ENCODE measurements at places on chromosomes 5 and 9.

GRCh38 chr9:96522366-96522765 lies 72.4 kb downstream of the HABP4 start:
- DNase-seq = no peak

- no peak for DNase-seq
Measured at GRCh38 chr5:147965715-147966114, 59.4 kb upstream of the C5orf46 start.

DNA sequence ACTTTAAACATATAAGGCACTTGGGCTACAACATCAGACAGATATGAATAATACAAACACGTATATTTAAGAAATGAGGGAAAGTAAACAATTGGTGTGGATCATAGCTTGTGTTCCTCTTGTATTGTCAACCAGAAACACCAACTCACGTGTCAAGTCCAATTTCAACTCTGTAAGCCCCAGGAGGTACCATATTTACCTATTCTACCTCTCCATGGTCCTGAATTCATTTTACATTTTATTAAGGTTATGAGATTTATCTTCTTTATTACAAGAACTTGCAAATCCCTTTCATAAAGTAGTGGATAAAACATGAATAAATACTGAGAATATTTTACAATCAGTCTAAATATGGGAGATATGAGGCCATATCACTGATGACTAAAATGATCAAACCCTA lies 501.6 kb downstream of the MAT2B start:
- no peak for DNase-seq

DNA sequence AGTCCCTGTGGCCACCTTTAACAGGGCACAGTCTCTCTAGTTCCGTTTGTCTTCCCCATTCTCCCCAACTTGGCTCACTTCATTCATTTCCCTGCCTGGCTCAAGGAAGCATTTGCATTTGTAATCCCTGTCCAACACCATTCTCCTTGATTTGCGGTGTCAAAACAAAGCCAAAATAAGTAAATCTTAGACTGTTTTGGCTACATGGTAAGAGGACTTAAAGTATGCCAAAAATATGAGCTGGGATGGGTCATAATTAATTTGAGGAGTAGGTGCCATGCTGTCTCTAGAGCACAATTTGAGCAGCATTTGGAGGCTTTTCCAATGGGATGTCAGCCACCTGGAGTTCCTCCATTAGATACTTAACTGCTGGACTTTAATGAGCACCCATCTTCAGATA lies 3.7 kb upstream of the GRIA1 start:
- no peak for DNase-seq

- DNase-seq = no peak
Measured at GRCh38 chr5:123119334-123119986, 30.4 kb downstream of the PRDM6 start.

DNA sequence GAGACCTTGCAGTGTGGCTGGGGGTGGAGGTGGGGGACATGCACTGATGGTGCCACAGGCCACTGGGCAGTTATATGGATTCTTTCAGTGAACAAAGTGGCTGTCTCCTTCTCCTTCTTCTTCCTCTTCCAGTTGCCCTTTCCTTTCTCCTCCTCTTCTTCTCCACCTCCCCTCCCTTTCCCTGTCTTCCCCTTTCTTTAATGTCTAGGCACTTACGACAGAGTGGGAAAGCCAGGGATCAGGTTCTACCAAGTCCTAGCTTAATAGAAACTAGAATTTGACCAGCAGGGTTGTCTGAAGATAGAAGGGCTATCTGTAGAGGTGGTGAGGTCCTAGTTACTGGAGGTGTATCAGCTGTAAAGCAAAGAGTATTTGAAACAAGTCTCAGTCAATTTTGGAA lies 62.8 kb downstream of the COL15A1 start:
- DNase-seq = no peak

DNA sequence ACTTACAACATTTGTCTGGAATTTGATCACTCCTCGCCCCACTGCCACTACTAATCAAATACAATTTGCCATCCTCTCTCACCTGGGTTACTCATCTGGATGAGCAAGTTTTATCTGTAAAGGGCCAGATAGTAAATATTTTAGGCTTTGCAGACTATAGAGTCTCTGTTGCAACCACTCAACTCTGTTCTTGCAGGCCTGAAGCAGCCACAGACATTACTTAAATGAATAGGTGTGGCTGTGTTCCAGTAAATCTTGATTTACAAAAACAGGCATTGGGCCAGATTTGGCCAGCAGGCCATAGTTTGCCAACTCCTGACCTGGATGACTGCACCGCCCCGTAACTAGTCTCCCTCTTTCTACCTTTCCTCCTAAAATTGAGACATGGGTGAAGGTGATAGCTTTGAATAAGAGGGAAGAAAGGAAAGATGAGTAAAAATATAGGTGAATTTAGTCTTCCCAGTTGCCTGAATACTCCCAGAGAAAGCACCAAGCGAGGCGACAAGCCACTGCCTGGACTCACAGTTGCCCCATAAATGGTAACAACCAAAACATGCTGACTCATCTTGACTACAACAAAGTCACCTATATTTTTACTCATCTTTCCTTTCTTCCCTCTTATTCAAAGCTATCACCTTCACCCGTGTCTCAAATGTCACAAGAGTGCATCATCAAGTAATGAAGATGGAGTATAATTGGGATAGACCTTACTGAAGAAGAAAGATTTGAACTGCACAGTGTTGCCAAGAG lies 32.5 kb upstream of the SCAMP1 start:
- no peak for DNase-seq

GRCh38 chr5:73883646-73884045 lies 257.6 kb downstream of the ARHGEF28 start:
- no peak for DNase-seq

DNA sequence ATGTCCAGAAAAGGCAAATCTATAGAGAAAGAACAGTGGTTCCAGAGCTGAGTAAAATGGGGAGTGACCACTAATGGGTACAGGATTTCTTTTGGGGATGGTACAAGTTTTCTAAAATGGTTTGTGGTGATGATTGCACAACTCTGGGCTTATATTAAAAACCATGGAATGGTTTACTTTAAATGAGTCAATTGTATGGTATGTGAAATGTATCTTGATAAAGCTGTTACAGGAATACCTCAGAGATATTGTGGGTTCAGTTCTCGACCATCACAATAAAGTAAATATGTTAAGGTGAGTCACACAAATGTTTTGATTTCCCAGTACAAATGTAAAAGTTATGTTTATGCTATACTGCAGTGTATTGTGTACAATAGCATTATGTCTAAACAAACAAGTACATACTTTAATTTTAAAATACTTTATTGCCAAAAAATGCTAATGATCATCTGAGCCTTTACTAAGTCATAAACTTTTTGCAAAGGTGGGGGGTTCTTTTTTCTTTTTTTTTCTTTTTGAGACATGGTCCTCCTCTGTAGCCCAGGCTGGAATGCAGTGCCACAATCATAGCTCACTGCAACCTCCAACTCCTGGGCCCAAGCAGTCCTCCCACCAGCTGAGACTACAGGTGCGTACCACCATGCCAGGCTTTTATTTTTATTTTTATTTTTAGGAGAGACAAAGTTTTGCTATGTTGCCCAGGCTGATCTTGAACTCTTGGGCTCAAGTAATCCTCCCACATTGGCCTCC lies 65.9 kb downstream of the SHOC1 start:
- no peak for DNase-seq

DNA sequence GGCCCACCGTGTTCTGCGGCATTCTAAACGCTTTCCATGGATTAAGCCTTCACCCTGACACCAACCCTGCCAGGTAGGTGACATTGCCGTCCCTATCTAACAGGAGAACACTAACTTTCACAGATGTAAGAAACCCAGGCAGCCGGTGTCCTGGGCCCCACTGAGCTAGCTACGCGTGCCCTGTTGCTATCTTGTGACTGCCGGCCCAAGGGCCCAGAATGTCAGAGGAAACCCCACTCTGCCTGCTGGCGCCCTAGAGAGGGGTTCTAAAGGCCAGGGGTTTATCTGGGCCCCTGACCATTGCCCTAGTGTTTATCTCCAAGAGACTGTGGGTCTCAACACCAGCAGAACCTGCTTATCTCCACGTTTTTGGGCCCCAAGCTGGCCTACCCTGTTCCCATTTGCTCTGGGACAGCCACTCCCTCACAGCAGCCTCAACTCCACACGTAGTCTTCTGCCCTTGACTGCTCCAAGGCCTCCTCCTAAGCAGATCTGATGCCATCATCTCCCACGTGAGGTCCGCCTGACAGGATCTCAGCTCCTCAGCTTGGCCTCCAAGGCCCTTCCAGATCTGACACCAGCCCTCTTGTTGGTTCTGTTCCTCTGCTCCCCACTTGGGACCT lies 18.1 kb upstream of the ZBTB34 start:
- DNase-seq = no peak

- DNase-seq = no peak
Measured at GRCh38 chr5:126693806-126694205, 83.1 kb upstream of the LMNB1 start.

DNA sequence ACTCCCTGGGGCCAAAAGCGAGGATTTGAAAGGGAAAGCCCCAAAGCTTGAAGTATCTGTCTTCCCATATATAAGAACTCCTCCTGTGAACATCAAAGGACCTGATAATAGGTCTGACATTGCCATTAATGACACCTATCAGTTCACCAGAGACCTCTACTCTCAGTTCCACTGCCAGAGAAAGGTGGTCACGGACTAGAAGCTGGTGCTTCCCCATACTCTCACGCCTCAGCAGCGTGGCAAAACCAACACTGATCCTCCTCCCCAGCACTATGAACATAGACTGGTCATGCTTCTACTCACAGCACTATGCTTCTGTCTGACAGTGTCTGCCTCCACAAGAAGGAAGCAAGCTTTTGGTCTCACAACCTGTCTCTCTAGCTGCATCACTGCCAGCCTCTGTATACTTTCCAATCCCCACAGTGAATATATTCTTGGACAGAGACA lies 37.9 kb downstream of the NRG2 start:
- no peak for DNase-seq

DNA sequence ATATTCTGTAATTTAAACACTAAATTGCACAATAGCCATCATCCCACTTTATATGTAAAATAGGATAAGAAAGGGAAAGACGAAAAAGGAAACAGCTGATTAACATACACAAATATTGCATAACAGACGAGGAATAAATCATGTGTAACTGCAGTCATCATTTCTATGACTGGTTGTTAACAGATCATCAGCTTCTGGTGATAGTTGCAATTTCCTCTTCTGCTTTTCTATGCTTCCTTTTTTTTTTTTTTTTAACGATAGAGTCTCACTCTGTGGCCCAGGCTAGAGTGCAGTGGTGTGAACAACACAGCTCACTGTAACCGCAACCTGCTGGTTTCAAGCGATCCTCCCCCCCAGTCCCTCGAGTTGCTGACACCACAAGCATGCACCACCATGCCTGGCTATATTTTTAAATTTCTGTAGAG lies 22.5 kb upstream of the JAKMIP2 start:
- no peak for DNase-seq

GRCh38 chr5:139919308-139919707 lies 123.7 kb downstream of the PSD2 start:
- DNase-seq = no peak

DNA sequence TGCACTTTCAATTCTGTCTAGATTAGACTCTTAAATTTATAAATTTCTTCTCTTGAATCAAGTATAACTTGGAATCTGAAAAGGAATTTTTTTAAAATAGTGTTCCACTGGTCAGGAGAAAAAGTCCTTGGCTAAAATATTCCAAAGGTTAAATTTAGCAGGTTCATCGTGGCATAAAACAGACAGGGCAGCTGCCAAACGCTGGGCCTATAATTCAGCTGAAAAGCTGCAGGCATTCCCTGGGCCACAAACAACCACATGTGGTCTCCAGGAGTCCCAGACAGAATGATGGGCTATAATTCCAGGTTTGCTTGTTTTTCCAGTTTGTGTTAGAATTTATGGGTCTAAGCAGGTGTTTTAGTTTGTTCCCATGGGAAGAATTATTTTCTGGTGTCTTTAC lies 71.1 kb upstream of the RETREG1 start:
- DNase-seq = no peak

DNA sequence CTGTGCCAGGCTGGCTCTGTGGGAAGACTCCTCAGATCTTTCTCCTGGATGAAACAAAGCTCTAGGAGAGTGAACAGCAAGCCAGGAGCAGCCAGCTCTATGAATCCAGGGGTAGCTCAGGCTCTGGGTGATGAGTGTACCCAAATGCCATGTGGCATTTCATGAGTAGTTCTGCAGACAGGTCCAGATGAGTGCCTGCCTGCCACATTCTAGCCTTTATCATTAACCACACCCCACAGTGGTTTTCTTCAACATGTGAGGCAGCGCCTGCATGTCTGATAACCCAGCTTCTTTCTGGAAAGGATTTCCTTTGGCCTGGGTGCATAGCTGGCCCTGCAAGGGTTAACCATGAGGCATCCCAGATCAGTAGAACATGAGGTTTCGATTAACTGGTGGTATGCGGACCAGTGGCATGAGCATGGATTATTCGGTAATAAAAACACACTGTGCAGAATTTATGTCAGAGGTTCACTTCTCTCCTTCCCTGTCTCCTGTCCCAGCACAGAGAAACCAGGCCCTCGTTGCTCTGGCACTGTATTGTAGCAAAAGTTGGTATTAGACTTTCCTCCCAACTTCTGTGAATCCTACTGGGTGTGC lies 381.9 kb upstream of the ZNF462 start:
- no peak for DNase-seq

- DNase-seq = no peak
Measured at GRCh38 chr9:115115117-115115880, 2.7 kb downstream of the TNC start.

DNA sequence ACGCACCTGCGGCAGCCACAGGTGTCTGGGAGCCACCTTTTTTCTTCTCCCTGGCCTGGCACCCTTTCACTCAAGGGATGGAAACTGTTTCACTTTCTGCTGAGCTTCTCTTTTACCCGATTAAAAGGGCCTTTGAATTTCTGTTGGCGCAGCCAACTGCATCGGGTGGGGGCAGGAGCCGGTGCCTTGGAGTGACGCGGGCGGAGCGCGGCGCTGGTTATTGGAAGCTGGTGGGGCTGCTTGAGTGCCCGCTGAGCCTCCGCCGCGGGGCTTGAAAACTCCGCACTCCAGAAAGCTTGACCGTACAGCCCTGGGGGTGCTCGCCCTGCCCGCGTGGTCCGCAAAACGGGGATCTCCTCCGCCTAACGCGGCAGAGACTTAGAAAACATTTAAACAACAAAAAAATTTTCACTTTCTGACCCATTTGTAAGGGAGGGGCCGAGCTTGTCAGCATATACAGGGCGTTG lies 52.0 kb upstream of the TJP2 start:
- no peak for DNase-seq

GRCh38 chr9:121818016-121818661 lies 166.7 kb downstream of the DAB2IP start:
- DNase-seq = no peak

- no peak for DNase-seq
Measured at GRCh38 chr5:88398316-88398715, 129.7 kb upstream of the TMEM161B start.
